GM12878 (cell line): ENCODE measurements at places on chromosomes 13 and 19.

DNA sequence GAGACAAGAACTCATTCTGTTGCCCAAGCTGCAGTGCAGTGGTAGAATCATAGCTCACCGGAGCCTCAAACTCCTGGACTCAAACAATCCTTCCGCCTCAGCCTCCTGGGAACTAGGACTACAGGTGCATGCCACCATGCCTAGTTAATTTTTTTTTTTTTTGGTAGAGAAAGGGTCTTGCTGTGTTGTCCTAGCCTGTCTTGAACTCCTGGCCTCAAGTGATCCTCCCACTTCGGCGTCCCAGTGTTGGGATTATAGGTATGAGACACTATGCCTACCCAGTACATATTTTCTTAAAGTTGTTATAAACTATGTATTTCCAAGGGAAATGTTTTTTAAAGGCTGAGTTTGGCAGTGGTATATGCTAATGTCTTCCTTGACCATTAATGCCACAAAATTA lies 412.6 kb downstream of the KLF12 start:
- no peak for DNase-seq

GRCh38 chr19:13483215-13483614 lies 23.1 kb downstream of the CACNA1A start:
- DNase-seq = no peak

- DNase-seq = no peak
Observed at GRCh38 chr19:6568010-6568526, 22.9 kb downstream of the CD70 start.

DNA sequence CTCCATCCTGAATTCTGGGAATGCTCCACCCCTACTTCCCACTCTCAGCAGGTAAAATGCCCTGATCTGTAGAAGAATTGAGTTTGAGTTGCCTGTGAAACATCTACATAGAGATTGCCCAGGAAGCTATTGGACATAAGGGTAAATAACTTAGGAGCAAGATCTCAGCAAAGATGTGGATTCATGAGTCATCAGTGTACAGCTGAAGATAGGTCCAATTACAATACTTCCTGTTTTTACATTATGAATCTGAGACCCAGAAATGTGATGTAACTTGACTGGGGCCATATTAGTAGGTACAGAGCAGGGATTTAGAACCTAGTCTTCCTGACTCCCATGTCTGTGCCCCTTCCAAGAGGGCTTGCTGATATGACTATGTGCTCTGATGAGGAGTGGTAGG lies 79.4 kb upstream of the FNDC3A start:
- DNase-seq = no peak

DNA sequence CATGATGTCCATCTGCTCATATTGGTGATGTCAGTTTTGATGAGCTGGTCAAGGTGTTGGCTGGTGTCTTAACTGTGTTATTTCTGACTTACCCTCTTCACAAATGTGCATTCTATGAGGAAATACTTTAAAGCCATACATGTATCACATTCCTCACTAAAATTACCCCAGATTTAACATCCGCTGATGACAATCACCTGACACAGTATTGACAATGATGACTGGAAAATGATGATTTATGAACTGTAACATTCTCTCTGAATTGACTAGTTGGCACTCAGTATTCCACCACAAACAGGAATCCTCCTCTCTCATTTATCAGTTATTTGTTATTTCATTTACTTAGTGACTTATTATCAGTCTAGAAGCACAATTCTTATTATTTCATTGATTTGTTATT lies 117.3 kb downstream of the ITGBL1 start:
- DNase-seq = no peak

GRCh38 chr19:15412832-15413231 lies 6.0 kb downstream of the AKAP8L start:
- DNase-seq = no peak

- no peak for DNase-seq
Observed at GRCh38 chr19:8336072-8336569, 6.9 kb downstream of the KANK3 start.

DNA sequence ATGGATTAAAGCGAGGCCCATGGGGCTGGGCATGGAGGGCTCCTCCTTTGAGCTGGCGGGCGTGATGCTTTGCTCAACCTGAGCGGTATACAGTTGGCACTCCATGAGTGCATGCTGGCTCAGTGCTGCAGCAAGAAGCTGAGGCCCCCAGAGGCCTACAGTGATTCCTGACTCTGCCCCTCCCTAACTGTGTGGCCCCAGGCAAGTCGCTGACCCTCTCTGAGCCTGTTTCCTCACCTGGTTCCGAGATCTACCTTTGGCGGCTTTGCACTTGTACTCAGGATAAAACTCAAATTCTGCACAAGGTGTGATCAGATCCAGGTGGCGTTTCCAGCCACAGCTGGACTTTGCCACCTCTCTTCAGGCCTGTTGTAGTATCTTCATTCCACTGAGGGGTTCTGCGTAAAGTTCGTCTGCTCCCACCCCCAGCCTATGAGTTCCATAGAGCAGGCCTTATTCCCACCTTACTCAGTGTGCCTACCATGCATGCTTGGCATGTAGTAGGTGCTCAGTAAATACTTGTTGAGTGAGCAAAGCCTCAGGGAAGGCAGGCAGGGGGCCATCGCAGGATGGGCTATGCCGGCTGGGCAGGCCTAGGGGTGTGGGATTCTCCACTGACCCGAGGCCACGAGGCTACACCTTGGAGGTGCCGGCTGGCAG lies 7.9 kb downstream of the LRP3 start:
- no peak for DNase-seq

DNA sequence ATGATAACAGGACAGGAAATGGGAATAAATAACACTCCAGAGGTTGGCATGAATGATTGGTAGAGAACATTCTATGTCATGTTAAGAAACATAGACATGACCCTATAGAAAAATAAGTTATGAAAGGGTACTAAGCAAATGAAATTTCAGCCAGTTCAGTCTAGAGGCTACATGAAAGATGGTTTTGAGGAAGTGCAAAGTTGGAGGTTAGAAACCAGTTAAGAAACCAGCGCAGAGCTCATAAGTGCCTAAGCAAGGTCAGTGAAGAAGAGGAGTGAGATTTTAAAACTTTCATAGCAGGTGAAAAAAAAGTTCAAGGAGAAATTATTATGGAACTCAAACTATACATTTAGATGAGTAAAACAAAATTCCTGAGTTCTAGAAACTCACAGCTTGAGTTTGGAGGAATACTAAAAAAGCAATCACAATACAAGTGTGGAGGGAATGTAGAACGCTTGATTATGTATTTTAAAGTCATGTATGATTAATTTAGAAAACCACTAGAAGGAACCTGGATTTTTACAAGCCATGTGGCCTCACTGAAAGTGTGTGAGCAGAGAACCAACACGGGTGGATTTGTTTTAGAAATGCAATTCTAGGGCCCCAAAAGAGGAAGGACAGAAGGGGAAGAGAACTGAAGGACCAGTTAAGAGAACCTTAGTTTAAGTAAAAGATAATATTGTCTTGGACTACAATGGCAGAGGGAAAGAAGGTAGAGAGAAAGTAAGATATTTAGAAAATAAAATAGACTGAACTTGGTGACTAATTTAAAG lies 162.4 kb downstream of the PCDH20 start:
- no peak for DNase-seq

- no peak for DNase-seq
Observed at GRCh38 chr13:84910423-84910822, 888.8 kb downstream of the SLITRK6 start.

- DNase-seq = no peak
Observed at GRCh38 chr13:96940961-96941360, 53.3 kb downstream of the OXGR1 start.

DNA sequence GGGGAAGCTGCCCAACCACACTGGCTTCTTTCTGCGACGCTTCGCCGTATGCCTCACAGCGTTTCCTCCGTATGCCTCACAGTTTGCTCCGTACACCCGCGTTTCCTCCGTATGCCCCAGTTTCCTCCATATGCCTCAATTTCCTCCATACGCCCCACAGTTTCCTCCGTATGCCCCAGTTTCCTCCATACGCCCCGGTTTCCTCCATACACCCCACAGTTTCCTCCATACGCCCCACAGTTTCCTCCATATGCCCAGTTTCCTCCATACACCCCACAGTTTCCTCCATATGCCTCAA lies 22.6 kb downstream of the GAS6 start:
- DNase-seq = no peak
